Chondrocyte (in vitro differentiated cells): ENCODE measurements at places on chromosomes 1 and 21. TPM values are rescaled to one million over a fixed set of nuclear protein-coding genes. Genes with fewer than 3 reads are reported as not detected.

The FCRL2 gene
- not detected in 3 replicates for total RNA-seq

The ELAPOR1 gene
- 0.46 to 1.2 TPM (median 0.97 TPM) in 3 replicates for total RNA-seq

The GNG5 gene
- 94.1 to 121 TPM (median 112 TPM) in 3 replicates for total RNA-seq

The AMY2A gene
- total RNA-seq, result not detected in 3 replicates

The FCRLB gene
- total RNA-seq, result 0.28 to 0.35 TPM in 2 of 3 replicates, not detected in the other

The KLF18 gene
- not detected in 3 replicates for total RNA-seq

The HRNR gene
- not detected in 3 replicates for total RNA-seq

- H3K27ac ChIP-seq, result no peak overlapping the region
- H3K4me1 ChIP-seq, result no peaks in the 10 kb centered on the region
- DNase-seq, result no peak
- no peaks in the 10 kb centered on the region for H3K36me3 ChIP-seq
These were observed 8.0 kb downstream of the SYT6 start for GRCh38 chr1:114145504-114146151.

DNA sequence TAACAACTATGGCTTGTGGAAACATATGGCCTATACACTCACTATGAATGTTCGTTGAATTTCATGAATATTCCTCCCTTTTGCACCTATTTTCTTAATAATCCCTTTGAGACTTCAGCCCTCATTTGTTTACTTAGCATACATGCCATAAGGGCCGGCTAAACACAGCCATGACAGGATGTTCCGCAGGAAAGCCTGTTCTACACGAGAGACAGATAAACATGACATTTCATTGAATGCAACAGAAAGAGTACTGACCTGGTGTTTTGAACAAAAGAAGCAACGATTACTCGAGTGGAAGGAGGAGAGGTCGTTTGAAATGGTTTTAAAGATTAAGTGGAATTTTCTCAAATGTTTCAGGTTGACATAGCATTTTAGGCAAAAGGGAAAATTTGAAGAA, 459.5 kb upstream of the CXADR start:
- H3K27me3 ChIP-seq, result peaks cover 8% of the 10 kb centered on the region
- no peak for DNase-seq
- peaks cover 1% of the 10 kb centered on the region for H3K36me3 ChIP-seq
- peaks cover 23% of the 10 kb centered on the region for H3K4me1 ChIP-seq
- H3K4me3 ChIP-seq, result no peak overlapping the region

DNA sequence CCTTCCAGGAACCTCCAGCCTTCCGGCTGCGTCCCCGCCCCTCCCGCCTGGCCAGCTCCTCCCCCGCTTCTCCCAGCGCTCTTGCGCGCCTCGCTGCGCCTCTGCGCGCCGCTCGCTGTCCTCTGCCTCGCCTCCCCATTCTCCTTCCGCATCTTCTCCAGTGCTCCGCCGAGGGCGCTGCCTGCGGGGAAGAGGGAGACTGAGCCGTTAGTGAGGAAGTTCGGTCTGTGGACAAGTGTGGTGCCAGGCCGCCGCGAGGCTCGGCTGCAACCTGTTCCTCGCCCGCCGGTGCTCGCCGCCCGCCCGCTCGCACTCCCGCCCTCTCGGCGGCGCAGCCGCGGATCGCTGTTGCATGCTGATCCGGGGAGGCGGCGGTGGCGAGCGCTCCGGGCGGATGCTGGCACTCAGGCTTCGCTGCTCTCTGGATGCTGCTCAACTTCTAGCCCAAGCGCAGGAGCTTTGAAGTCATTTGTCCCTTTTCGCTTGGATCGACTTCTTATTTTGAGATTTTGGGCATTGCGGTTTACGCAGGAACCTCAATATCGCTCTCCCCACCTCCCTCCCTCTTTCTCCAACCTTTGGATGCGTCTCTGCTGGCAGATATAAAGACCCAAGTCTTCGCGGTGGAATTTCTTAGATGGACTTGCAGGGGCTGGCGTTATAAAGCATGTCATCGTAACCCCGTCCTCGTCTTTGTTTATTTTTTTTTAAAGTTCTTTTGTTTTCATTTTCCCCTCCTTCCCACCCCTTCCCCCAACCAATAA, 614 bp upstream of the CACNA1E start:
- H3K27ac ChIP-seq, result no peak overlapping the region
- peaks cover 75% of the 10 kb centered on the region for H3K27me3 ChIP-seq
- DNase-seq, result no peak
- peak overlapping the region; percentile 47 for H3K4me3 ChIP-seq
- H3K4me1 ChIP-seq, result peaks cover 7% of the 10 kb centered on the region

- peaks cover 1% of the 10 kb centered on the region for H3K36me3 ChIP-seq
- no peak overlapping the region for H3K4me3 ChIP-seq
- DNase-seq, result no peak
- no peaks in the 10 kb centered on the region for H3K4me1 ChIP-seq
These were observed 14.0 kb downstream of the GABRD start for GRCh38 chr1:2033165-2033564.

DNA sequence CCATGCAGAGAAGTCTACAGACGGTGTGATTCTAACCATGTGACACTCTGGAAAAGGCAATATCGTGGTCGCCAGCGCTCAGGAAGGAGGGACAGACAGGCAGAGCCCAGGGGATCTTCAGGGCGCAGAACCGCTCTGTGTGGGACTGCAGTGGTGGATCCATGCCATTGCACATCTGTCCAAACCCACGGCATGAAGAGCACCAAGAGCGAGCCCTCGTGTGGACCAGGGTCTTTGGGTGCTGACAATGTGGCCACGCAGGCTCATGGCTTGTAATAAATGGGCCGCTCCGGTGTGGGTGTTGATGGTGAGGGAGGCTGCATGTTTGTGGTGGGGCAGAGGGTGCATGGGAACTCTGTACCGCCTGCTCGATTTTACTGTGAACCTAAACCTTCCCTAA, 25.3 kb upstream of the POFUT2 start:
- H3K36me3 ChIP-seq, result peaks cover 2% of the 10 kb centered on the region
- no peaks in the 10 kb centered on the region for H3K27me3 ChIP-seq
- H3K4me1 ChIP-seq, result peaks cover 36% of the 10 kb centered on the region
- no peak overlapping the region for H3K4me3 ChIP-seq
- DNase-seq, result peak; percentile 59

- H3K4me1 ChIP-seq, result peaks cover 3% of the 10 kb centered on the region
- H3K27ac ChIP-seq, result no peak overlapping the region
- H3K27me3 ChIP-seq, result no peaks in the 10 kb centered on the region
These were observed 257.2 kb downstream of the FGGY start for GRCh38 chr1:59554011-59554663.

DNA sequence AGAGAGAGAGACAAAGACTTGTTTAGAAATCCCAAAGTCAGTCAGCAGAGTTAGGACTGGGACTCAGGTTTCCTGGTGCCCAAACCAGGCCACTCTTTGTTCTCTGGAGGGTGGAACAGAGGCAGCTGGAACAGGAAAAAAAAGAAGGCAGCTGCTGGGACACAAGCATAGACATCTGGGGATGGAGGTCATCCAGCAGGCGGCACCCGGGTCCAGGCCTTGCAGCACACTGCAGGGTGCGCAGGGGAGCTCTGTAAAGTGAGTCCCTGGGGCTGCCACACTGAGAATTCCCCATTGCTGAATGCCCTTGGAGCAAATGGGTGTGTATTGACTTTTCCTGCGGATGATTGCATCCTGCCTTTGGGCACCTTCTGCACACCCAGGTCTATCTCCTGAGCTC, 222.9 kb upstream of the CSF3R start:
- no peak overlapping the region for H3K27ac ChIP-seq
- no peaks in the 10 kb centered on the region for H3K36me3 ChIP-seq
- no peak overlapping the region for H3K4me3 ChIP-seq
- DNase-seq, result no peak
- peaks cover 6% of the 10 kb centered on the region for H3K4me1 ChIP-seq

- H3K27me3 ChIP-seq, result peaks cover 9% of the 10 kb centered on the region
- no peak overlapping the region for H3K4me3 ChIP-seq
- peaks cover 43% of the 10 kb centered on the region for H3K4me1 ChIP-seq
- peak; percentile 66 for DNase-seq
- no peaks in the 10 kb centered on the region for H3K36me3 ChIP-seq
These were observed 27.5 kb downstream of the DMBX1 start for GRCh38 chr1:46517010-46517600.

- DNase-seq, result peak; percentile 22
- H3K4me3 ChIP-seq, result no peak overlapping the region
- peaks cover 26% of the 10 kb centered on the region for H3K27me3 ChIP-seq
- no peak overlapping the region for H3K27ac ChIP-seq
- no peaks in the 10 kb centered on the region for H3K4me1 ChIP-seq
- H3K36me3 ChIP-seq, result no peaks in the 10 kb centered on the region
These were observed 452.9 kb downstream of the MATN1 start for GRCh38 chr1:30270461-30270860.

DNA sequence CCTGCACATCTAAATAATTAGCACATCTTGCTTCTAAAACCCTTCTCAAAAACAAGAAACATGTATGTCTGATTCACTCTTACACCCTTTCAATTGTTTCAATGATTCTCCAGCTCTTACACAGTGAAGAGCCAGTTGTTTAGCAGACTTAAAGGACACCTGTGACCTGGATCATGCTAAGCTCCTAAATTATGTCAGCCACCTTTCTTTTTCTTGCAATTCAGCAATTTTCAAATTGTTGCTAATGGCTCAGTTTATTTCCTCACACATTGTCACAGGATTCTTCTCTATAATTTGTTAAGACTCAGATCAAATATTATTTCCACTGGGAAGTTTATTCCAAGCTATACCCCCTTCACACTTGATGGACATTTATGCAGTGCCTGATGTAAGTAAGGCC, 413.2 kb downstream of the PLA2G4A start:
- H3K4me1 ChIP-seq, result no peaks in the 10 kb centered on the region
- no peak for DNase-seq
- peaks cover 4% of the 10 kb centered on the region for H3K27me3 ChIP-seq
- no peak overlapping the region for H3K27ac ChIP-seq
- H3K36me3 ChIP-seq, result no peaks in the 10 kb centered on the region
- no peak overlapping the region for H3K4me3 ChIP-seq

GRCh38 chr1:153610811-153611301, 2.1 kb downstream of the S100A16 start:
- H3K27ac ChIP-seq, result peak overlapping the region; percentile 77
- peaks cover 4% of the 10 kb centered on the region for H3K36me3 ChIP-seq

DNA sequence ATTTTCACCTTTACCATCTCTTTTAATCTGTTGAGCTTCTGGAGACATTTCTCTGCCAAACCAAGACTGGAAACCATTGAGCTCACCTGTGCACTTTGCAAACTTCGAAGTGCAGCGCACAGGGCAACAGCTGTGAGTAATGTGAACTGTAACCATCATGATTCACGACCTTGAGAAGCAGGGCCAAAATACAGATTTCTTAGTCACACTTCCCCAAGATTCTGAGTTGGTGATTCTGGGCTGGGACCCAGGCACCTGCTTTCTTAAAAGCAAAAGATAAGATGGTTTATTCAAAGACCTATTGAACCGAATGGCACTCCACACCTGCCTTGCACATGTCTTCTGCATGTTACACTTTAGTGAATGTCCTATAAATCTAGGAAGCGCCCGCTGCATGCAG, 10.2 kb downstream of the AGTRAP start:
- H3K36me3 ChIP-seq, result peaks cover 12% of the 10 kb centered on the region
- no peak overlapping the region for H3K27ac ChIP-seq
- no peaks in the 10 kb centered on the region for H3K27me3 ChIP-seq
- H3K4me1 ChIP-seq, result no peaks in the 10 kb centered on the region
- H3K4me3 ChIP-seq, result no peak overlapping the region
- no peak for DNase-seq

GRCh38 chr1:153441238-153441755, 19.2 kb downstream of the S100A7 start:
- DNase-seq, result no peak
- no peak overlapping the region for H3K4me3 ChIP-seq
- H3K27me3 ChIP-seq, result peaks cover 23% of the 10 kb centered on the region
- no peaks in the 10 kb centered on the region for H3K4me1 ChIP-seq

- H3K4me3 ChIP-seq, result no peak overlapping the region
- H3K36me3 ChIP-seq, result peaks cover 53% of the 10 kb centered on the region
- peaks cover 44% of the 10 kb centered on the region for H3K4me1 ChIP-seq
These were observed 5.2 kb downstream of the RCC1 start for GRCh38 chr1:28510970-28511440.

- no peak for DNase-seq
- no peaks in the 10 kb centered on the region for H3K4me1 ChIP-seq
- H3K4me3 ChIP-seq, result no peak overlapping the region
- H3K27me3 ChIP-seq, result peaks cover 8% of the 10 kb centered on the region
- no peaks in the 10 kb centered on the region for H3K36me3 ChIP-seq
These were observed 60.3 kb downstream of the RHOU start for GRCh38 chr1:228795596-228795995.

DNA sequence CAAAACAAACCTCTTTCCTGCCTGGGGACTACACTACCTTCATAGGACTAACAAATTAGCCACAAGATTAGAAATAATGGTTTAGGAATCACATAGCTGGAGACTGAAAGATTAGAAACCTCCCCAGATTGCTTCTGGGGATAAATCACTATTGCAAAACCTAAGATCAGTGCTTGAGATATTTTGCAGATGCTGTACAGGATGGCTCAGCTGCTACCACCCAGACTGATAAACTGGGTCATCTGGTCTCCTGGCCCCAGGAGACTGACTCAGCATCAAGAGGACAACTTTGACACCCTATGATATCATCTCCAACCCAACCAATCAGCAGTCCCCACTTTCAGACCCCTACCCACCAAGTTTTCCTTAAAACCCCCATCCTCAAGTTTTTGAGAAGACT, 137.0 kb downstream of the LRRC53 start:
- no peaks in the 10 kb centered on the region for H3K36me3 ChIP-seq
- H3K4me1 ChIP-seq, result peaks cover 7% of the 10 kb centered on the region
- no peak for DNase-seq
- H3K27ac ChIP-seq, result no peak overlapping the region

DNA sequence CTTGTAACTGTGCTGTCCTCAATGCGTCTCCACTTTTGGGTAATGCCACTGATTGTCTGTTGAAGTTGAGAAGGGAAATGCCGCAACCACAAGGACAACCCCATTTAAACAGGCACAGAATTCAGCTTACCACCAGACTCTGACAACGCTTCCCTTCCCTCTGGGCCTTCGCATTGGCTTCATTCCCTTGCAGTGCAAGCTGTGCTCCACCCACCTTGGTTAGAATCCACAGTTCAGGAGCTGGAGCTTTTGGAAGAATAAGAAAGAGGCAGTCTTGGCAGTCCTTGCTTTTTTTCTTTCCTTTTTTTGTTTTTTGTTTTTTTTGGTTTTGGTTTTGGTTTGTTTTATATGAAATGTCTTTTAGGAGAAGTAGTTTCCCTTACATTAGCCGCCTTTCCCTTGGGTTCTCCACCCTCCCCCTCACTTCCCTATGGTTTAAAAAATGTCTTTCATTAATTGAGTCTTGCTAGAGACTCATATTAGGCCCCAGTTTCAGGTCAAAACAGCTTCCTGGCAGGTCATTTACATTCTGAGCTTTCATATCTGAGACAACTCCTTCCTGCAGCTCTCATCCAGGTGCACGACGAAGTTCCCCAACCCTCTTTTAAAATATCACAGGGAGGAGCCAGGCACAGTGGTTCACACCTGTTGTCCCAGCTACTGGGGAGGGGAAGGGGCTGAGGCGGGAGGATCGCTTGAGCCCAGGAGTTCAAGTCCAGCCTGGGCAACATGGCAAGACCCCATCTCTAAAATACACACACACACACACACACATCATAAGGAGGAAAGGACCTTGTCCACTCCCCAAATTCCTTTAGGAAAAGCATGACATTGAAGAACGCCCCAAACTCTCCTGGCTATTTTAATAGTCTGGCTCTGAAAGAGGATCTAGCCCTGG, 20.7 kb upstream of the LAX1 start:
- H3K27ac ChIP-seq, result no peak overlapping the region
- no peak overlapping the region for H3K4me3 ChIP-seq
- no peaks in the 10 kb centered on the region for H3K27me3 ChIP-seq
- peaks cover 21% of the 10 kb centered on the region for H3K36me3 ChIP-seq
- DNase-seq, result no peak
- peaks cover 10% of the 10 kb centered on the region for H3K4me1 ChIP-seq

GRCh38 chr21:35643176-35643575, 417.1 kb downstream of the SETD4 start:
- no peak overlapping the region for H3K4me3 ChIP-seq
- no peak for DNase-seq
- no peaks in the 10 kb centered on the region for H3K36me3 ChIP-seq
- no peaks in the 10 kb centered on the region for H3K27me3 ChIP-seq
- H3K4me1 ChIP-seq, result peaks cover 26% of the 10 kb centered on the region
